LHCN-M2 (cell line): ENCODE measurements at places on chromosomes 6 and 20.

DNA sequence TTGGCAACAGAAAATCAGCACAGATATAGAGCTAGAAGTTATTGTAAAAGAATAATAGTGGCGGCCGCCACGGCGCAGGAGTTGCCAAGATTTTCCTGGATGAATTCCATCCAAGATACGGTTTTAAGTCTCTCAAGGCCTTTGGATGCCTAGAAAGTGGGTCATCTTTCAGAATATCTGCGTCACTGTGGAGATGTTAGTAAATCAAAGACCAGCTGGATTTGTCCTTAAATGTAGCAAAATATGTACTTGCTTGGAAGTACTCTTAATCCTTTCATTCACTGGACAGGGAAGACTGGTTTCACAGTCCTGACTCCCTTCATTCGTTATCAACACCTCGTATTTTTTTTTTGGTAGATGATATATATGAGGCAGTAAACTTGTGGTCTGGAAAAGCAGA is 83.0 kb downstream of the SLC22A3 start:
- DNase-seq = peak; percentile 88

DNA sequence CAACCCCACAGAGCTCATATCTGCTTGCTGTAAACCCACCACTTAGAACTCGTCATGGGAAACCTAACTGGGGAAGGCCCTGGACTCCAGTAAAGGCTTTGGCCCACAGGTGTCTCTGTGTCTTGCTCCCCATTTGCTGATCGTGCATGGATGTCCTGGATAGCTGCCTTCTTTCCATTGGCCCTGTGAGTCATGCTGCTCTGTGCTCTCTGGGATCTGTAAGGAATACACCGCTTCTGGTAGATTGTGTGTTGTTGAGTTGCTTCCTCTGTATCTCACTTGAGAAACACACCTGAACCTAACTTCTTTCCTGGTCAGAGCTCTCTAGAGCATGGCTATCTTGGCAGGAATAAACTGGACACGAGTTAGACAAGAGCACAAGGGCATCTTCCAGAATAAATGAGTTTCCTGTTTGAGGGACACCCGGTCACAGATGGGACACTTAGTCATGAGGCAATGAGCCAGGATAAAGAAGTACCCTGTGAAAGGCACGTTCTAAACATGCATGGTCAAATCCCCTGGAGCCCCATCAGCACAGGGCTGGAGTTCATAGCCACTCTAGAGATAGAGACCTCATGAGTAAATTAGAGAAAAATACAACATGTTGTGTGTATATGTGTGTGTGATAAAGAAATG is 99.6 kb upstream of the TMEM170B start:
- DNase-seq = peak; percentile 57

- DNase-seq = no peak
These were observed 10.1 kb downstream of the FIG4 start for GRCh38 chr6:109701221-109701620.

- DNase-seq = no peak
These were observed 12.5 kb downstream of the ETV7 start for GRCh38 chr6:36374972-36375371.

DNA sequence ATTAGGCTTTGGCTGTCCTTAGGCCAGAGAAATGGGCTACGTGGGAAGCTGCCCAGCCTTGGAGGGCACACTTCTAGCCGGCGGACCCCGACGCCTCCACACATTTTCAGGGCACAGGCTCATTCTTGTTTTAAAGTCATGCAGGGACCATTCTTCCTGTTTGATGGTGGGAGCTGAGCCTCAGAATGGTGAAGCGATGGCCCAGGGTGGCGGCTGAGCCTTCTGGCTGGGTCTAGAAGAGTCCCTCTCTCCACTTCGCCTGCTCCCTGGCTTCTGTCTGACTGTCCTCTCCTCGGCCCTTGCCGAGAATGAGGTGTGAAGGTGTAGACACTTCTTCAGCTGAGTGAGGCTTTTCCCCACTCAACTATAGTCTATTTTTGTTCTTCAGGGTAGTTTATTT is 114.4 kb downstream of the SULF2 start:
- no peak for DNase-seq

GRCh38 chr20:55333798-55334197 is 671.5 kb downstream of the CBLN4 start:
- no peak for DNase-seq

- no peak for DNase-seq
These were observed 21.6 kb upstream of the GJA1 start for GRCh38 chr6:121413879-121414278.

DNA sequence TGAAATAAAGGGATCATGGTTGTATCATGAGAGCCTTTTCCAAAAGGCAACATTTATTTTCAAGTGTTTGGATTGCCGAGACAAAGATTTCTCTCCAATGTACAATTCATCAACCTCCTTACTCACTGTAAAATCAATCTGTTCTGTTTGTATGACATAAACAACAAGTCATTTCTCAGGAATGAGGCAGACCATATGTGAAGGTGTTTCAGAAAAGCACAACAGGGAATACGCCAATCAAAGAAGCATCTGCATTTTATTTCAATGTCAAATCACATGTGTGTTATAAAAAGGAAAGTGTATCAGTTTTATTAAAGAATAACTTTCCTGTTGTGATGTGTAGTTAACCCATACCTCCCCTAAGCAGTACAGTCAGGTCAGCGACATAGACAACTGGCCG is 653.7 kb downstream of the TFAP2A start:
- DNase-seq = no peak

DNA sequence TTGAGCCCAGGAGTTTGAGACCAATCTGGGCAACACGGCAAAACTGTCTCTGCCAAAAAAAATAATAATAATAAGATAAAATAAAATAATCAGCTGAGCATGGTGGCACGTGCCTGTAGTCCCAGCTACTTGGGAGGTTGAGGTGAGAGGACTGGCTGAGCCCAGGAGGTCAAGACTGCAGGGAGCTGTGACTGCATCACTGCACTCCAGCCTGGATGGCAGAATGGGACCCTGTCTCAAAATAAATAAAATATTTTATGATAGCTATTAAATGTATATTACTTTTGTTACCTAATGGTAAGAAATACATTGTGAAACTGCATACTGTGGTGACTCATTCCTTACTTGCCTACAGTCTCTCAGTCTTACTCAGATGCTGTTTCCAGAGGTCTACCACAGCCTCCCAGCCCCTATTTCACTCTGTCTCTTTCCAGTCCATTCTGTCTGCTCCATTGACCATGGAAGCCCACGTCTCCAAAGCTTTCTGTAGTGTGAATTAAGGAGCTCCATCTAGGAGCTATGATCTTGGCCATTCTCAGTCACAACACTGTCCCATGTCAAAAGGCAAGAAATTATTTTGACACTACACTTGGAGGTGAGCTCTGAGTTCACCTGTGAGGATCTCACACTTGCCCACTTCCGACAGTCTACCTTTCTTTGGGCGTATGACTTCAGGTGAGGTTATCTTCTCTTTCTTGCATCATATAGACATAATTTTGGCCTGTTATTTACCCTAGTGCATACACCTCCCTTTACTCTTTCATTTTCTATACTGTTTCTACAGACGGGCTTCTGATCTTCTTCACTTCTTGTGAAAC is 22.4 kb upstream of the SNX9 start:
- peak; percentile 50 for DNase-seq
